Skeletal muscle cell (primary cell): ENCODE measurements at places on chromosomes 5 and 9.

GRCh38 chr9:6977761-6978160, 220.0 kb downstream of the KDM4C start:
- DNase-seq, result no peak

DNA sequence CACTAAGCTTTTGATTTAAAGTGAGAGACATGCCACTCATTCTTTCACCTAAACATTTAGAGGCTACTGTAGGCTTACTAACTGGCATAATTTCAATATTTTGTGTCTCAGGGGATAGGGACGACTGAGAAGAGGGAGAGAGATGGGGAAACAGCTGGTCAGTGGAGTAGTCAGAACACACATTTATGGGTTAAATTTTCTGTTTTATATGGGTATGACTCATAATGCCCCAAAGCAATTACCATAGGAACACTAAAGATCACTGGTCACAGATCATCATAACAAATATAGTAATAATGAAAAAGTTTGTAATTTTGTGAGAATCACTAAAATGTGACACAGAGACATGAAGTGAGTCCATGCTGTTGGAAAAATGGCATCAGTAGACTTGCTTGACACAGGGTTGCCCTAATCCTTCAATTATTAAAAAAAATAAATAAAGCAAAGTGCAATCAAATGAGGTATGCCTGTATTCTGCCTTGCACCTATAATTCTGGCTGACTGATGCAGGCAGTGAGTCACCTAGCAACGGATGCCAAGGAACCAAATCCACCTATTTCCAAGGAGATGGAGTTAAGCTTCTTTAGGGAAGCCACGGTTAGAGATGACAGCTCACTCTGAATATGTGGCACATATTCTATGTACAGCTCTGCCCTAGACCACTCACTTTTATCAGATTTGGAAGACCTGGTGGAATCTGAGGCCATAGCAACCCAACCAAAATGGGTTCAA, 166.1 kb downstream of the MARCHF11 start:
- no peak for DNase-seq

- no peak for DNase-seq
Observed at GRCh38 chr9:93071464-93071863, 13.0 kb downstream of the SUSD3 start.

- no peak for DNase-seq
Observed at GRCh38 chr9:70874451-70874850, 247.0 kb downstream of the TRPM3 start.

- no peak for DNase-seq
Observed at GRCh38 chr9:96160866-96161265, 141.1 kb downstream of the HSD17B3 start.

DNA sequence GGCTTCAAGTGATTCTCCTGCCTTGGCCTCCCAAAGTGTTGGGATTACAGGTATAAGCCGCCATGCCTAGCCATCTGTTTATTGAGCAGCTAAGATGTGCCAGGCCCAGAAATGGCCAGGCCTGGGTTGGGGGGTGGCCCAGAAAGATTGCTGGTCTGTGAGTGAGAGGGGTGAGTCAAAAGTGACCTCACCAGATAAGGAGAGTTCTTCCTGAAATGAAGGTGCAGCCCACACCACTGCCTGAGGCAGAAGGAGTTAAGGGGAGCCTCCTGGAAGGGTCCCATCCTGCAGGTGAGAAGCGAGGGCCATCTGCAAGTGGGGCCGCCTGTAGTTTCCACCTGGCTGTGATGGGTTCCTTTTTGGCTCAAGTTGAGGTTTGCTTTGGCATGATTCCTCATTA, 96.9 kb upstream of the KLF4 start:
- no peak for DNase-seq

- DNase-seq, result no peak
Observed at GRCh38 chr5:58911270-58911669, 328.4 kb downstream of the RAB3C start.

- no peak for DNase-seq
Observed at GRCh38 chr5:114308017-114308416, 53.9 kb upstream of the KCNN2 start.

- no peak for DNase-seq
Observed at GRCh38 chr9:74598874-74599273, 101.7 kb downstream of the RORB start.

DNA sequence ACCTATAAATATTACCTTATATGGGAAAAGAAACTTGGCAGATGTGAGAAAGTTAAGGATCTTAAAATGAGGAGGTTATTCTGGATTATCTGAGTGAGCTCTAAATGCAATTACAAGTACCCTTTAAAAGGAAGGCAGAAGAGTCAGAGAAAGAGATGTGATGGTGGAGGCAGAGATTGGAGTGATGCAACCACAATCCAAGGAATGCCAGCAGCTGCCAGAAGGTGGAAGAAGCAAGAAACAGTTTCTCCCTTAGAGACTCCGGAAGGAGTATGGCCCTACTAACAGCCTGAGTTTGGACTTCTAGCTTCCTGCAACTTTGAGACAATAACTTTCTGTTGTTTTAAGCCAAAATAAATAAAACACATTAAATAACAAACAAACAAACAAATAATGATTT, 108.7 kb upstream of the PRLR start:
- no peak for DNase-seq

DNA sequence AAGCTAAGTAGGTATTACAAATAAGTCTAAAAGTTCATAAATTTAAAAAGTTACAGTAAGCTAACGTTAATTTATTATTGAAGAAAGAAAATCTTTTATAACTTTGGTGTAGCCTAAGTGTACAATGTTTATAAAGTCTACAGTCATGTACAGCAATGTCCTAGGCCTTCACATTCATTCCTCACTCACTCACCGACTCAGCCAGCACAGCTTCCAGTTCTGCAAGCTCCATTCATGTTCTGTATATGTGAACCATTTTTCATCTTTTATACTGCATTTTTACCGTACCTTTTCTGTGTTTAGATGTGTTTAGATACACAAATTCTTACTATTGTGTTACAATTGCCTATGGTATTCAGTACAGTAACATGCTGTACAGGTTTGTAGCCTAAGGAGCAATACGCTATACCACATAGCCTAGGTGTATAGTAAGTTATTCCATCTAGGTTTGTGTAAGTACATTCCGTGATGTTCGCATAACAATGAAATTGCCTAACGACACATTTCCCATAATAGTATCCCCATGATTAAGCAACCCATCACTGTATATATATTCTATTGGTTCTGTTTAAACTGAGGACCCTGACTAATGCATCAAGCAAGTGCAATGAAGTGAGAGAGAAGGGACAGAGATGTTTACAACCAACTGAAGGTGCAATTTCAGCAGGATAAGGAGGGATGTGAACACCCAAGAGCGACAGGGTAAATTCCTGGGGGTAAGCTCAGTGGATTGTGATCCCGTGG, 88.9 kb upstream of the TRIO start:
- DNase-seq, result no peak

- no peak for DNase-seq
Observed at GRCh38 chr5:150402901-150403342, 9.8 kb downstream of the CD74 start.

GRCh38 chr9:112629671-112630485, 88.0 kb downstream of the INIP start:
- DNase-seq, result no peak

GRCh38 chr9:80946496-80947170, 742.7 kb downstream of the TLE1 start:
- no peak for DNase-seq

GRCh38 chr9:100448266-100448665, 21.3 kb downstream of the MSANTD3 start:
- DNase-seq, result no peak

DNA sequence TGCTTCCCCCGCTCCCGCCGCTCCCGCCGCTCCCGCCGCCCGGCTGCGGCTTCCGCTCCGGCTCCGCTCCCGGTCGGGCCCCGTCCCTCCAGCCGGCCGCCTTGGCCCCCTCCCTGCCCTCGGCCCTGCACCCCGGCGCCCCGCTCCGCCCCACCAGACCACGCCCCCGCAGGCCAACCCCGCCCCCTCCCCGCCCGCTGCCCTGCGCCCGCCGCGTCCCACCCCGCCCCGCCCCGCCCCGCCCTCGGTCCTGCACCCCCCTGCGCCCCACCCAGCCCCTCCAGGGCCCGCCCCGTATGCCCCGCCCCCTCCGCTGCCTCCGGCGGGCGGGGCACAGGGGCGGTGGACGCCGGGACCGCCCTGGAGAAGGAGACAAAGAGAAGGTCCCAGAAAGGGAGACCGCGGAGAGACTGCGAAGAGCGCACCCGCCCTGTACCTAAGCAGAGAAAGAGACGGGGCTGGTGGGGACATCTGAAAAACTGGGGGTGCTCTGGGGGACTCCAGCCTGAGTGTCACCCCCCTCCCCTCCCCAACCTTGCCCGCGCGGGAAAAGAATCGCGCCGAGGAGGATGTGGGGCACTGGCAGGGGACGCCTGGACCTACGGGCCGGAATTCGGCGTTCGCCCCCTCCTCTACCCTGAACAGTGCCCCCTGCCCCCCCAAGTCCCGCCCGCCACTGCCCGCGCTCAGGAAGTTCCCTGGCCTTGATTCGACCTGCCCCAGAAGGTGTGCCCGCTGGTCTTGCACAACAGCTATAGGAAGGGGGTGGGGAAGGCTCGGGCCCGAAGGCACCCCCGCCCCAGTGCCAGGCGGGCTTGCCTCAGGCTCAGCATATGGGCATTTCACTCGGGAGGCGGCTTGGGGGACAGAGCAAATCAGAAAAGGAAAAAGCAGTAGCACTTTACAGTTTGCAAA, 42.8 kb upstream of the STXBP1 start:
- DNase-seq, result no peak

GRCh38 chr5:178766936-178767912, 36.8 kb upstream of the ZNF354A start:
- DNase-seq, result no peak

DNA sequence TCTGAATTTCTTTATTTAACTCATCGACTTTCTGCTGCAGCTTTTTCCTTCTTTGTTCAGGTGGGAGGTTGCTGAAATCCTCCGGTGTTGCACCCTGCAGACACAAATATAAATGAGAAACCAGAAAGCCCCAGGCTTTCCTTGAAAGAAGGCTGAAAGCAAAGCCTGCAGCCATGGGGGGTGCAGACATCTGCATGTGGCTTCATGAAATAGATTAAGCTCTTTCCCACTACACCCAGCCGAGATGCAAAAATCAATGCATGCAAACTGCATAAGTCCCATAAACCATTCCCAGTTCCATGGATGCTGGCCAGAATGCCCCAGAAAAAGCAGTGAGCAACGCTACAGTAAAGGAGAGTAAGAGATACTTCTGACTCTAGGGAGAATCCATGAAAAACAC, 73.6 kb downstream of the USP20 start:
- no peak for DNase-seq

DNA sequence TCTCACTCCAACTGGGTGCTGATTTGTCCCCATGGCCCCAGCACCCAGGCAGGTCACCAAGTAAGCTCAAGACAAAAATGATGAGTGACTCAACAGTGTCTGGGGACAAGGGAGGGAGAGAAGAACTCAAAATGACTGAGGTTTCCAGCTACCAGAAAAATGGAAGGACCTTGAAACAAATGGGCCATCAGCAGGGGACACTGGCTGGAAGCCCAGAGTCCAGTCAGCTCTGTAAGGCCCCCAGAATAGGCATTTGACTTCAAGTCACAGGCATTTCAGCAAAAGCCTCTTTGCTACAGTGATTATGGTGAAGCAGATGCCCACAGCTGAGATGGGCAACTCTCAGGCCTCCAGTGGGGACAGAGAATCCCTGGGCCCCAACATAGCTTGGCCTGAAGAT, 139.0 kb upstream of the GABRP start:
- no peak for DNase-seq

GRCh38 chr9:134061019-134061687, 6.7 kb downstream of the BRD3 start:
- no peak for DNase-seq

DNA sequence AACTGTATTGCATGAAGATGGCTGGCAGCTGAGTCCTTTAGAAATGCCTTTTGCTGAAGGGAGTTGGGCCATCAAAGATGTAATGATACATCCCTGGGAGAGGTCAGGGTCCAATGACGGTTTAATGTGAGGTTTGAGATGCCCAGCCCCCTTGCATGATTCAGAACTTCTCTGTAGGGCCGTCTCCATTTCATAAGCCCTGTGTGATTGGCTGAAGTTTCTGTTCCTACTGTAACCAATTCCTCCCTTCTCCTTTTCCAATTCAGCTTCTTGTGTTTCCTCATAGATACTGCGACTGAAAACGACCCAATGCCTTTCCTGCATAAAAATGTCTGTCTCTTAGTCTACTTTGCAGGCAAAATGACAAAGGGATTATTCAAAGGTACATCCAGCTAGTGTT, 47.9 kb upstream of the ST8SIA4 start:
- DNase-seq, result no peak

DNA sequence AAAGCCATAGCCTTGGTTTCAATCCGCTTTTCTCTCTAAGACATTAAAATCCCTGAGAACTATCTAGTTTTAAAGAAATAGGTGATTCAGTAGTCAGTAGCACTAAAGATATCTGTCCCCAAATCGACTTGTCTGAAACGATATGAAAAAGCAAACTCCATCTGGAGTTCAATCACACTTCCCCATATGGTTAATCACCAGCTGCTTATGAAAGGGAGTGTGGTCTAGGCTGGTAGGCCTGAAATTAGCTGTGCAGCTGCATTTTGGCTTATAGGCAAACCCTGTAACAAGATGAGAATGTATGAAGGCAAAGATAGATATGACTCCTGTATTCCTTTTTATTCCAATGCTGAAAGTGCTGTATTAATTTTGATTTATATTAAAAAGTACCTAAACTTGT, 65.9 kb downstream of the DMRTA1 start:
- DNase-seq, result no peak

DNA sequence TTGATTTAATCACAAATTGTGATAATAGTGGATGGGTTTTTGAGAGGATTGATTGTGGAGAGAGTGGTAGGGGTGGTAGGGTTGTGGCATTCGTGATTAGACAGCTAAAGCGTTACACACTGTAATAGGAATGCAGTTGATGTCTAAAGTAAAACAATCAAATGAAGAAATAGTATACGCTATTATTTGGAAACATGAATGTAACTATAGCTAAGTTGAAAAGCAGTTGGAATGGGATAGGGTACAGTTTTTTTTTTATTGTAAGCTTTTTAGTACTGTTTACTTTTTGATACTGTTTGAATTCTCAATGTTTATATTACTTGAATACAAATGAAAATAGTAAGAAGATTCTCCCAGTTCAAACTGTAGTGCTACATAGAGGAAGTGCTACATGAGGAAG, 51.8 kb downstream of the RANBP17 start:
- DNase-seq, result no peak

- no peak for DNase-seq
Observed at GRCh38 chr5:149635394-149635793, 54.1 kb downstream of the ARHGEF37 start.

DNA sequence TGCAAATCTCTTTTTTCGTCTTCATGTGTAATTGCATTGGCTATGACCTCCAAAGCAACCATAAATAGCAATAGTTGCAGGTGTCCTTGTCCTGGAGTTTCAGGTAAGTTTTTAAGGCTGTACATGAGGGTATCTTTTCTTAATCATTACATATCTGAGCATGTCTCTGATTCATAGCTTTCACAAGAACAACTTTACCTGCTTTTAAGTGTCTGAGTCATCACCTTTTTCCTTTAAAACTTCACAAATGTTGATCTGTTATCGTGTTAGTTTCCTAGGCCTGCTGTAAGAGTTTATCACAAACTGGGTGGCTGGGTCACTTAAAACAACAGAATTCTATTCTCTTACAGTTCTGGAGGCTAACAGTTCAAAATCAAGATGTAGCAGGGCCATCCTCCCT, 13.8 kb downstream of the GARNL3 start:
- DNase-seq, result no peak
